Breast epithelium (tissue), 4 donors: ENCODE measurements at places on chromosomes 4 and X. TPM values are rescaled to one million over a fixed set of nuclear protein-coding genes. Genes with fewer than 3 reads are reported as not detected.

The SERPINA7 gene
- total RNA-seq, result not detected

The DMP1 gene
- total RNA-seq, result not detected

DNA sequence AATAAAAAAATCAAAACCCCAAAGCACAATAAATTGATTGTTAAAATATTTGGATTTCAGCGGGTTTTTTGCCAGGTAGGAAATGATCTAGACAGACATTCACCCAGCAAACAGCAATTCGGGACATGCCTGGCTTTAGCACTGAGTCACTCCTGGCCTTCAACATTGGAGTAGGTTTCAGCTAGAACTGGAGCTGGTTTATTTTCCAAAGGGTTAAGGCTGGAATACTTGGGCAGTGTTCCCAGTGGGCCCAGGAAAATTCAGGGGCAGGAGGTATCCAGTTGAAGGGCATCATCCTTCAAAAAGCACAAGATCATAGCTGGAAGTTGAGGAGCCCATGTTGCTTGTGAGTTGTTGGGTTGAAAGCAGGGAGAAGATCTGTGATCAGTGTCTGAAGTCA, 41.0 kb downstream of the TXLNG start:
- peak overlapping the region; percentile 2 for H3K27ac ChIP-seq
- no peaks in the 10 kb centered on the region for H3K36me3 ChIP-seq
- H3K4me1 ChIP-seq, result no peaks in the 10 kb centered on the region
- no peak overlapping the region for H3K4me3 ChIP-seq
- no peak for DNase-seq

DNA sequence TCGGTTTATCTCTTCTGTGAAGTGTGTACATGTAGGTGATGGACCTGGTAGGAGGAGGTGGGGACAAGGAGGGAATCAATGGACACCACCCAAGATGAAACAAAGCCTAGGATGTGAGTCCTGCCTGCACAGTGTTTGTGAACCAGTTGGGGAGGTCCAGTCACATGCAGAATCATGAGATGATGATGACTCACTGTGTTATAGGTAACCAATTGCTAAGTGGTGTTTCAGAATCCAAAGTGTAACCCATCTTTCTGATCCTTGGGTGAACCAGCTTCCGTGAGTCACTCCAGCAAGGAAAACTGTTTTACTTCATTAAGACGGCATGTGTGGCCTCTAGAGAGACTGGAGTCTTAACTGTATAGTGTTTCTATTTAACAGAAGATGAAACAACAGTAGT, 57.9 kb upstream of the HPF1 start:
- no peak overlapping the region for H3K27ac ChIP-seq
- no peaks in the 10 kb centered on the region for H3K27me3 ChIP-seq
- no peaks in the 10 kb centered on the region for H3K4me1 ChIP-seq
- no peak overlapping the region for H3K4me3 ChIP-seq
- no peak for DNase-seq

The NEUROG2 gene
- 0.29 TPM for total RNA-seq

- DNase-seq, result peak; percentile 40
- no peak overlapping the region for H3K4me3 ChIP-seq
- peaks cover 7% of the 10 kb centered on the region for H3K4me1 ChIP-seq
- peak overlapping the region; percentile 77 for H3K27ac ChIP-seq
Observed at GRCh38 chr4:169124661-169125060, 114.6 kb upstream of the CBR4 start.

GRCh38 chrX:117645639-117646038, 471.0 kb downstream of the KLHL13 start:
- H3K27me3 ChIP-seq, result no peaks in the 10 kb centered on the region
- no peak for DNase-seq
- no peak overlapping the region for H3K27ac ChIP-seq
- H3K4me1 ChIP-seq, result no peaks in the 10 kb centered on the region
- no peak overlapping the region for H3K4me3 ChIP-seq
- H3K36me3 ChIP-seq, result no peaks in the 10 kb centered on the region

The NAP1L5 gene
- 5.9 TPM for total RNA-seq

The TBC1D8B gene
- total RNA-seq, result 5.3 TPM
